ENCODE measurements at places on chromosomes 11 and 22. TPM values are rescaled to one million over a fixed set of nuclear protein-coding genes. Genes with fewer than 3 reads are reported as not detected.

Gene ART1
- not detected for total RNA-seq

Gene PPFIBP2
- 9.4 TPM for total RNA-seq

Gene ACR
- not detected for total RNA-seq

Gene CBX6
- 20.3 TPM for total RNA-seq

Gene MUC5AC
- 2.7 TPM for total RNA-seq

Gene CCDC117
- 11.0 TPM for total RNA-seq

Gene HTR3A
- total RNA-seq: not detected

Gene FIBIN
- not detected for total RNA-seq

Gene MOB2
- total RNA-seq: 38.3 TPM

Gene C22orf42
- total RNA-seq: not detected

Gene PELI3
- total RNA-seq: 3.1 TPM

Gene HEPHL1
- not detected for total RNA-seq

Gene RAD9A
- total RNA-seq: 36.8 TPM

Gene USP35
- total RNA-seq: 9.6 TPM

Gene SCUBE2
- total RNA-seq: 0.44 TPM

Gene ZNF214
- total RNA-seq: 1.5 TPM

Gene BTG4
- total RNA-seq: not detected

Gene MLC1
- 0.08 TPM for total RNA-seq

Gene IFITM1
- total RNA-seq: not detected

Gene ELF5
- total RNA-seq: not detected

Gene NDUFC2
- total RNA-seq: 212 TPM

Gene IFTAP
- total RNA-seq: 15.7 TPM

Data from A549 treated with ZK216348 at 1 μM for 4 hours (cell line).